ENCODE measurements at places on chromosomes 12 and 14.

DNA sequence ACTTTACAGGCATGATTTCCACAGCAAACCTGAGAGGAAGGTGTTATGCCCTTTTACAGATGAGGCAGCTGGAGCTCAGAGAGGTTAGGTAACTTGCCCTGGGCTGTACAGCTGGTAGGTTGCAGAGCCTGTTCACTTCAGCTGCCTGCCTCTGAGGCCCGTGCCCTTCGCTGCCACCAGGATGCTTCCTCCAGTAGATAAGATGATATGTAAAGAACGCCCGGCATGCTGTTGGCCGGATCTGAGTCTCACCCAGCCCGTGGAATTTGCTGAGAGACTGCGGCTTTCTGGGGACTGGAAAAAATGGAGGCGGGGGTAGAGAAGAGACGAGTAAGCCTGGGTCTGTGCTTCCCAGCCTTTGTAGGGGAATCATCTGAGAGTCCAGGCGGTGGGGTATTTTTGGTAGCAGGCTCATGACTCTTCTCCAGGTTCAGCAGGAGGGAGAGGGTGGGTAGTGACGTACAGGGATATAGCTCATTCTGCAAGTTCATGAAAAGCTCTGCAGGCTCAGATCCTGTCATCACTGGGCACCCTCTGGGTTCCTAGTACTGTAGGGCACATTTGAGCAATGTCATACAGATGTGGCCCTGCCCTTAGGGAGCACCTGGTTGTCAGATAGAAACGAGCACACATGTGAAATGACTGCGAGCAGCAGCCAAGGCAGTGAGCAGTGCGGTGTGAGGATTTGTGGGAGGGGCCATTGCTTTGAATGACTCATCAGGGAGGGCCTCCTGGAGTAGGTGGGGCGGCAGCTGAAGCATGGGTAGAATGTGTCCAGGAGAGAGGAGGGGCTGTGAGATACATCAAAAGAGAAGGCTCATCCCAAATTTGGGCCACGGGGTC is 159.4 kb downstream of the TSPAN9 start:
- DNase-seq: no peak

DNA sequence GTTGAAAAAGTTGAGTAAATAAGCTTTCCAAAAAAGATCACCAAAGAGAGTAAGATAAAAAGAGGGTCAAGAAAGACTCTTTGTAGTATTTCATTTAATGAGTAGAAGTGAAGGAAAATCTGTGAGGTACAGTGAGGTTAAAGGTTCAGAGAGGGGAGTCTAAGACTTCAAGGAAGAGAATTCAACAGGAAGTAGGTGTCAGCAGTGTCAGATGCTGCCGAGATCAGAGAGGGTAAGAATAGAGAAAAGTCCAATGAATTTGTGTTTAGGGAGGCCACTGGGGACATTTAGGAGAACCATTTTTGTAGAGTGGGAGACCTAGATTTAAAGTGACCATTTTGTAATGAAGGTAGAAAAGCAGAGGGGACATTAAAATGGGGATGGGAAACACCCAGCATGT is 71.6 kb upstream of the KRAS start:
- no peak for DNase-seq

GRCh38 chr12:120696626-120697025 is 9.7 kb downstream of the MLEC start:
- DNase-seq: no peak

- no peak for DNase-seq
Observed at GRCh38 chr12:110725267-110725666, 17.4 kb downstream of the PPP1CC start.

DNA sequence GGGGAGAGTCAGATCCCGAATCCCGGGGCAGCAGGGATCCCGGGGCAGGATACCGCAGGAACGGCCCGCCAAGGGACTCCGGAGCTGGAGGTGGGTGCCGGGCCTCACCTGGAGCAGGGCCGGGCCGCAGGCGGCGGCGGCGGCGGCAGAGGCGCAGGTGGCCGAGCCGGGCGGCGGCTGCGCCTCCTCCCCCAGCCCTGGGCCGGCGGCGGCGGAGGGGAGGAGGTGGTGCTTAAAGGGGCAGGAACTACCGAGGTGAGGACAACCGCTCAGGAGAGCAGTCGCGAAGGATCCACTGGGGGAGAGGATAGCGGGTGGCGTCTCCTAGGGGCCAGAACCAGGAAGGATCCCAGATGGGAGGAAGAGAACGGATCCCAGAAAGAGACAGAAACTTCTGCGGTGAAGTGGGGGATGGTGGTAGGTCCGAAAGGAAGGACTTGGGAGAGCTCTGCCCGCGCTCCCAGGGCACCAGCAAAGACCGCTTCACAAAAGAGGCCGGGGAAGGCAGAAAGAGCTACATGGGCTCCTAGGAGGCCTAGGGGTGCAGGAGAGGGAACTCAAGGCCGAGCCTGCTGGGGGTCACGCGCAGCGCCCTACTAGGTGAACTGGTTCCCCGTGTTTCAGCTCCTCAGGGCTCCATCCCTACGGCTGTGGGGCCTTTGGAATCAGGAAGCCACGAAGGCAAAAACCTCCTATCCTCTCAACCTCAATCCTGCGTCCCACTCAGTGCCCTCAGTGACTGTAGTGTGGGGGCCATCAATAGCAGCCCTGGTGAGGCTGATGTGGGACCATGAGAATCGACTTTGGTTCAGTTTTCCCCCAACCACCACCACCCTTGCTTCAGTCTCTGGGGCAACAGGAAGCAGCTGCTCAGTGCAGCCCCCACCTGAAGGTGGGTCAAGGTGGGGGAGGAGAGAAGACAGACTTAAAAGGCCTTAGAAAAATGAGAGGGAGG is 5.0 kb upstream of the BAZ2A start:
- peak; percentile 74 for DNase-seq

GRCh38 chr12:66002812-66003211 is 127.7 kb downstream of the LLPH start:
- no peak for DNase-seq

DNA sequence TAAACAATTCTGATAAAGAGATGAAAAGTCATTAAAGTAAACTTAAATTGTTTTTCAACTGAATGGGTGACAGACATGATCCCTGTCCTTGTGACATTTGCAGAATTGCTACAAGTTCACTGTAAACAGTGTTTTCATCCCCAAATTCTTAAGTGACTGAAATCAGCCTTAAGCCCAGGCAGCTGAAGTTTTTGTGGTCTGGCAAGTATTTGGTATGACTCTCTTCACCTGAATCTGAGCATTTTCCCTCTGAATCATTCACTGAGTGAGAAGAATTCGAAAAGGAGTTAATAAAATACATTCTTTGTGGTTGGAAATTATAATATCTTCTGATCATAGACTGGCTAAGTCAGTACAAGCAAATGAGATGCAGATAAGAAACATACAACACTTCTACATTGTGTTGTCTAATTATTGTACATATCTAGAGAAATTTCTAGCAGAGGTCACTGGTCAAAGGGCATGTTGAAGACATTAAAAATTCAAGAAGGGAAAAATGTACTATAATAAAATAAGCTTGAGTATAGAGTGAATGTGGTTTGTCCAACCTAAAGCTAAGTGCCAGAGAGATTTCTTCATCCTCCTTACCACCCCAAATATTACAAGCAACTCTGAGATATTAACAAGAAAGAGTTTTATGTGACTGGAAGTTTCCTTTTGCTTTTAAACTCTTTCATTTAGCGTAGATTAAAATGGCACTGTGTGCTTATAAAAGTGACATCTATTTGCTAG is 177.8 kb upstream of the DIO2 start:
- DNase-seq: peak; percentile 70

DNA sequence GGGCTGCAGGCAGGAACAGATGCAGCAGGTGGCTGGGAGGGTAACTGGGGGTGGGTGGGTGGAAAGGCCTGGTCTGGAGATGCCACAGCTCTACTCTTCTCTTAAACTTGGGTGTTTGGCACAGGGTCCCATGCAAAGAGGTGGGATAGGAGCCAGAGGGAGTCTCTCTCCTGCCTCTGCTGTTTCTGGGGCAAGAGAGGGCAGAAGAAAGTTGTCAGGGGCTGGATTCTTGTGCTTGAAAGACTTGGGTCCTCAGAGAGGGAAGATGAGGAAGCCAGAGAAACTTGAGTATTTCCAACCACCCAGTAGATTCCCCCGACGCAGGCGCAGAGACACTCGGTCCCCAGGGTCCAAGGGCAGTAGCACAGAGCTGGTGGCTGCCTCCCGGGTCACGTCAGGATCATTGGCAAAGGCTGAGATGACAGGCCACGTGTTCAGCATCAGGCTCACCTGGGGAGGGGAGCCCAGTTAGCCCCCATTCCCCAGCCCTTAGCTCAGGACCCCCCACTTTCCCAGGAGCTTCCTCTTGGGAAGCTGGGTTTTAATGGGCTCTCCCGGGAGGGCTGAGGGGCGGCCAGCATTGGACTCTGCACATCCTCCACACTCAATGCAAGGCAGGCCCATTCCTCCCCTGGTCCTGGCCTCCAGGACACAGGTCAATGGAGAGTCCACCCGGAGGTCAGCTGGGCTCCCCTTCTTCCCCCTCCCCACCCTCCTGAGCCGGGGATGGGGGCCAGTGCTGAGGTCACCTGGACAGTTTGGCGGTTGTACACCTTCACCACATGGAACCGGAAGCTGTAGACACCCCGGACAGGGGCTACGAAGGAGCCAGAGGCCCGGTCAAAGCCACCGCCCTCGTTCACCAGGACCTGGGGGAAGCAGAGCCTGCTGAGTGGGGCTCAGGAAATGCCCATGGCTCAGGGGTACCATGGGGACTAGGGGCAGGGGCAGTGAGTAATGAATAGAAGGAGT is 1.6 kb downstream of the CBLN3 start:
- no peak for DNase-seq

- no peak for DNase-seq
Observed at GRCh38 chr12:51910691-51911090, 3.4 kb downstream of the ACVRL1 start.

- DNase-seq: no peak
Observed at GRCh38 chr14:69688299-69688649, 76.9 kb downstream of the SUSD6 start.

DNA sequence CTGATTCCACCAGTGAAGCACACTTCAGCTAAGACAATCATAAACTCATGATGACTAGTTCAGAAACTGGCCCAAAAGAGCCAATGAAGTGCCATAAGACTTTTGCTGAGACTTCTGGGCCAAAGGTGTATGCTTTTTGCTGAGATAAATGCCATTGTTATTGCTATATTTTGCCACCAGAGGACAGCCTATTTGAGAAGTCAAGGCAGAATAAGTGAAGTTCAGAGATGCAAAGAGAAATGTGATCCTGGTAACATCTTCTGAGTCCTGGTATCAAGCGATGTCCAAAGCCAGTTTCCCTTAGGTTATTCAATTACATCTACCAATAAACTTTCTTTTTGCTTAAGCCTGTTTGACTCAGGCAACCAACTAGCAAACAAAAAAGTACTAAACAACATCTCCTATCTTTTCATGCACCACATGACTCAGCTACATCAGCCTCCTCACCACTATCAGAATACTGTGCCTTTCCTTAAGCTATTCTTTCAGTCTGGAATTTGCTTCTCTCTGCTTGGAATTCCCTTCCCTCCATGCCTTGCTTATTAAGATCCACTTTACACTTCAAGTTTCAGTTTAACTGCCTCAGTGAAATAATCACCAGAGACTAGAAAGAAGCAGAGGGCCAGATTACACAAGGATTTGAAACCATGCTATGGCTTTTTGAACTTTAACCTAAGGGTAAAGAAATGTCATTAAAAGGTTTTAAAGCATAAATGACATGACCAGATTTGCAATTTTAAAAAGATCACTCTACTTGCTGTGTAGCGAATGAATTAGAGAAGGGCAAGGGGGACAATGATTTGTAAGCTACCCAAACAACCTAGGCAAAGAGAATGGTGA is 14.0 kb downstream of the CRY1 start:
- peak; percentile 38 for DNase-seq

GRCh38 chr14:23605931-23606585 is 27.5 kb upstream of the JPH4 start:
- no peak for DNase-seq

- no peak for DNase-seq
Observed at GRCh38 chr14:76336876-76337275, 39.1 kb upstream of the ESRRB start.

- DNase-seq: no peak
Observed at GRCh38 chr14:88599761-88600439, 37.1 kb downstream of the ZC3H14 start.

- no peak for DNase-seq
Observed at GRCh38 chr12:46027172-46027571, 36.8 kb upstream of the SCAF11 start.

DNA sequence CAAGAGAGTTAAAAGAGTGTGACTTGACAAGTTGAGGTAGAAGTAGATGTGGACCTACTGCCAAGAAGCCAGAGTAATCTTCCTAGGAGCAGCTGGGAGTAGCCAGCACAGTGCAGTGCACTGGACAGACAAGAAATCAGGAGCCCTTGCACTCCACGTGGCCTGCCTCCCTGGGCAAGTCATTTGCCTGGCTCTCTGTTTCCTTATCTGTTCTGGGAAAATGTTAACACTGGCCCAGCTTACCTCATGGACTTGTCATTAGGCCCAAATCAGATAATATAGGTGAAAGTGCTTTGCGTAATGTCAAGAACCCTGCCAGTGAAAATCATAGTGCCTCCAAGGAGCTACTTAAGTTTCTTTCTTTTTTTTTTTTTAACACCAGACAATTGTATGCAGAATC is 19.2 kb downstream of the SLC7A8 start:
- DNase-seq: peak; percentile 43

DNA sequence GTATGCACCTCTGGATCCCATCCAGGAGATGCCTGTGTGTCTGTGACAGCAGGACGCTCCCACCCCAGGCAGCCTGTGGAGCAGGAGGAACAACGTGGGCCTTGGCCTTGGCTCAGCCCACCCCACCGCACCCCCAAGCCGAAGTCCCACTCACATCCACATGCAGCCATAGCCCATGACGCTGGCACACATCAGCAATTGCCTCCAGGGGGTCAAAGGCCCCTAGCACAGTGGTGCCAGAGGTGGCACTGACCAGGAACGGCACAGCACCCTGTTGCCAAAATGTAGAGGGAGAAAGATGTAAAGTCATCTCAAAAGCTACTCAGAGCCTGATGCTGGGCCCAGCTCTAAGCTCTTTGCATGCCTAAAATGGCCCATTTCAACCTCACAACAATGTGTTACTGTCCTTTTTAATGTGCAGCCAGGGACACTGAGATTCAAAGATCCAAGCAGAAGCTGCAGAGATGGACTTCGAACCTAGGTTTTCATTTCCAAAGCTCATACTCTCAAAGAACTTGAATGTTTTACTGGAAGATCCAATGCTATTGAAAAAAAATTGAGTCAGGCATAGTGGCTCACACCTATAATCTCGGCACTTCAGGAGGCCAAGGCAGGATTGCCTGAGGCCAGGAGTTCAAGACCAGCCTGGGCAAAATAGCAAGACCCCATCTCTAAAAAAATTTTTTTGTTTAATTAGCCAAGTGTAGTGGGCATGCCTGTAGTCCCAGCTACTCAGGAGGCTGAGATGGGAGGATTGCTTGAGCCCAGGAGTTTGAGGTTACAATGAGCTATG is 19.2 kb upstream of the ZNF740 start:
- DNase-seq: no peak

GRCh38 chr12:55703288-55703687 is 4.4 kb downstream of the ITGA7 start:
- peak; percentile 50 for DNase-seq

- DNase-seq: no peak
Observed at GRCh38 chr12:89494411-89495231, 30.0 kb downstream of the GALNT4 start.

Measured in fibroblast of gingiva (primary cell).